Colonic mucosa (tissue), 4 donors: ENCODE measurements at places on chromosomes 7 and 10. TPM values are rescaled to one million over a fixed set of nuclear protein-coding genes. Genes with fewer than 3 reads are reported as not detected.

LRRD1 gene
- not detected for total RNA-seq

AKR1C4 gene
- total RNA-seq: not detected

TMEM139 gene
- 18.4 TPM for total RNA-seq

STMP1 gene
- 25.7 TPM for total RNA-seq

ADCYAP1R1 gene
- total RNA-seq: 0.90 TPM

RPEL1 gene
- not detected for total RNA-seq

WNT8B gene
- total RNA-seq: not detected

CALY gene
- 1.6 TPM for total RNA-seq

OPN4 gene
- not detected for total RNA-seq

PNLIPRP1 gene
- total RNA-seq: not detected

GTPBP4 gene
- 22.4 TPM for total RNA-seq

CFAP46 gene
- total RNA-seq: not detected

PLEKHS1 gene
- 13.3 TPM for total RNA-seq

CPA4 gene
- not detected for total RNA-seq

NOBOX gene
- not detected for total RNA-seq

PRKG1 gene
- total RNA-seq: 16.6 TPM

TMEM273 gene
- 5.1 TPM for total RNA-seq

CYP2W1 gene
- 2.7 TPM for total RNA-seq

MBL2 gene
- not detected for total RNA-seq

SPDYE2 gene
- total RNA-seq: not detected

ZEB1 gene
- 6.1 TPM for total RNA-seq

AZGP1 gene
- 4.6 TPM for total RNA-seq

CPN1 gene
- total RNA-seq: not detected

HTR5A gene
- total RNA-seq: not detected

CROT gene
- 13.6 TPM for total RNA-seq

KAT6B gene
- total RNA-seq: 18.7 TPM

KCND2 gene
- 0.17 TPM for total RNA-seq

C7orf33 gene
- total RNA-seq: not detected

LHFPL3 gene
- total RNA-seq: 0.12 TPM

CHAT gene
- total RNA-seq: 0.16 TPM

LRGUK gene
- 0.69 TPM for total RNA-seq

THAP5 gene
- 15.7 TPM for total RNA-seq

AGBL3 gene
- 0.98 TPM for total RNA-seq

TAS2R38 gene
- total RNA-seq: not detected

MMRN2 gene
- total RNA-seq: 7.4 TPM

LIPJ gene
- total RNA-seq: not detected

EBF3 gene
- 0.12 TPM for total RNA-seq

CFAP70 gene
- 0.64 TPM for total RNA-seq

SPDYE2B gene
- total RNA-seq: not detected

ASZ1 gene
- not detected for total RNA-seq

JMJD1C gene
- total RNA-seq: 37.7 TPM
